Stimulated activated CD8-positive, alpha-beta memory T cell treated with anti-CD3 and anti-CD28 coated beads, Interleukin-7, amount 100 ng/mL, for 1 hour (primary cell): ENCODE measurements at places on chromosomes 2 and 18.

GRCh38 chr2:54574860-54575247 is 118.7 kb downstream of the SPTBN1 start:
- DNase-seq: no peak

DNA sequence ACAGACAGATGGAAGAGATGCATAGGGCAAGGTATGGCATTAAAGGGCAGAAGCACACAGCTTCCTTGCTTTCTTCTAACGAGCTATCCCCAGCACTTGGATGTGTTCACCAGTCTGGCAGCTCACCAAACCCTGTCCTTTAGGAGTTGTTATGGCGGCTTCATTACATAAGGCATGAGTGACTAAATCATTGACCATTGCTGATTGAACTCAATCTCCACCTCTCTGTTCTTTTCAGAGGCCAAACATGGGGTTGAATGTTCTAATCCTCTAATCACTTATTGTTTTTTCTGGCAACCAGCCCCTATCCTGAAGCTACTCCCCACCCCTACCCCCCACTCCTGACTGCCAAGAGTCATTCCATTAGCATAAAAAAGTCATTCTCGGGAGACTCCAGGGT is 301.8 kb downstream of the XIRP2 start:
- DNase-seq: no peak

DNA sequence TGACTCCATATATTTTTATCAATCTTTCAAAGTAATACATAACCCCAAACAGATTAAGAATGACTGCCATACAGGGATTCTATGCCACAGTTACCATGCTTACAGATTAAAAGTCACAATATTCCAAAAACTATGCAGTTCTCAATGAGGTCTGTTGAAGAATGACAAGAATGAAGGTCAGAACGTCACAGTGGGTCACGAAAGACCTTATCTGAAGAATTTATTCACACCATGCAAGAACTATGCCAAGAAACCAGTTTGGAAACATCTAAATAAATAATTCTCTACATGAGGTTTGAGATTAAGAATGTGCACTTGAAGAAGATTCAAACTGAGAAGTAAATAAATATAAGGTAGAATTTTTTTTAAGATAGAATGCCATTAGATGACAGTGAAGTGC is 253.3 kb downstream of the EXOC6B start:
- no peak for DNase-seq

DNA sequence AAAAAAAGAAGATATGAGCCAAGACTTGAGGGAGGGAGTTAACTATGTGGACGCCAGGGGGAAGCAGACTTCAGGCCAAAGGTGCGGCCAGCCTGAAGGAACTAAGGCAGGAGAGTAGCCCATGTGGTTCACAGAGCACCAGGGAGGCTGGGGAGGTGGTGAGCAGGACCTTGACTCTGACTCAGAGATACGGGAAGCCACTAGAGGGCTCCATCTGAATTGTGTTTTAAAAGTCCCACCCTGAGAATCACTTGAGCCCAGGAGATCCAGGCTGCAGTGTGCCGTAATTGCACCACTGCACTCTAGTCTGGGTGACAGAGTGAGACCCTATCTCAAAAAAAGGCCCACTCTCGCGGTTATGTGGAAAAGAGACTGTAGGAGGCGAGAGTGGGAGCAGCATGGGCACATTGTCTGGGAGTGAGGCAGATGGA is 12.3 kb downstream of the CEP192 start:
- no peak for DNase-seq

DNA sequence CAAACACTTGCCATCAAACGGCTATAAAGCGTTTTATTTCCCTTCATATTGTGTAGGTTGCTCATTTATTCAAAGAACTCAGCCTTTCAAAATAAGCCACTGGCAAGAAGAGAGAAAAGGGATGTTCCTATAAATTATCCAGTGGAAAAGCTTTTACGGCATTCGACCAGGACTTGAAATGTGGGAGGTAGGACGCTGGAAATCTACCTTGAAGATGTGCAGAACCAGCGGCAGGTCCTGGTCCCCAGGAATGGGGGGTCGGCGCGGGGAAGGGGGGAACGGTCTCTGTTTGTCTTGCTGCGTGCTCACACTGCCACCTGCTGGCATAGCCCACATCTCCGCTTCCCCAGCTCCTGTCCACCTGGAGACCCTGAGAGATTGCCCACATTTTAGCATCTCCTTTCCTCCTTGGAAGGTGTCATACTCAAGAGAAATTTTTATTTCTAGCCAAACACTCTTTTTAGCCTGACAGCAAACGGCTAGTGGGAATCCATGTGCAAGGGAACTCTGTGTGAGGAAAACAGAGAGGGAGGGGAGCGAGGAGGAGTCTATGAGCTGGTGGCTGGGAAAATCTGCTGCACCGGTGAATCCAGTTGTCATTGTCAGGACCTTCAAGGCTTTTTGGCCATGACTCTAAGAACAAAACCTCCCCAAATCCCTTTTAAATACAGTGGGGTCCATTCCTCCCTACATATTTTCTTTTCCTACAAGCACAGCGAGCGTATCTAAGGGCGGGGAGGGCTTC is 349.0 kb upstream of the PKDCC start:
- no peak for DNase-seq

DNA sequence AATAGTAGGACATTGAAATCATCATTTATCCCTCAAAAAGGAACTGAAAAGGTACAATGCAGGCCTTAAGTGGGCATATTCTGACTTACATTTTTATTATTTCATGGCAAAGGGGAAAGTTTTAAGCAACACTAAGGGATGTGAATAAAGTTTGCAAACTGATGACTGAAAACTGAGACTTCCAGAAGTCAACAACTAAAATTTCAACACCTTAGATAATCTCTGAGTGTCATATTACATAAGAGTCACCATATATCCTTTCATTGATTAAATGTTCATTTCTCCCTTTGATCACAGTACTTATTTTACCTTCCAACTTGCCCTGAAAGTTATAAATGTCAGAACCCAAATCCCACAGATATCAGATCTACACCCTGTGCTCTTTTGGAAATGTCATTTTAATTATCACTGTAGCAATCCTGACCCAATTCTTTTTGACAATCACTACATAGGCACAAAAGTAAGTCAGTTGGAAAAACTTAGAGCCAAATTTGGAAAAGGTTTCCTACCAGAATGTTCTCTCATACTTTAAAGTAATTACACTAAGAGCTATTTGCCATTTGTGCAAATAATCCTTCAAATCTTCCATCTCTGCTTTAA is 44.4 kb upstream of the RNU4ATAC start:
- DNase-seq: no peak

DNA sequence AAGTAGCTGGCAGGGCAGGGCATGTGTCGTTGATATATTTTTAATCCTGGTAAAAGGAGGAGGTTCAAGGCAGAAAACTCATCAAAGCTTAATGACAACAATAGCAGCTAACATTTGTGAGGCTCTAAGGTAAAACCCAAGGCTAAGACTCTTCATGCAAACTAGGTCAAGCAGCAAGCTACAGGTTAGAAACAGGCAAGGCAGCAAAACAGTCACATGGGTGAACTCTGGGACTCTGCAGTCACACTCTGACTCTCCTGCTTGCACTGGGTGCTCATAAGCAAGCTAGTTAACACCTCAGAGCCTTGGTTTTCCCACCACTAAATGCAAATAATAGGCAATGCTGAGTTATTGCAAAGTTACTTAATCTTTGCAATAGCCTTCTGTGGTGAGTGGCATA is 7.9 kb downstream of the IL1RN start:
- no peak for DNase-seq

DNA sequence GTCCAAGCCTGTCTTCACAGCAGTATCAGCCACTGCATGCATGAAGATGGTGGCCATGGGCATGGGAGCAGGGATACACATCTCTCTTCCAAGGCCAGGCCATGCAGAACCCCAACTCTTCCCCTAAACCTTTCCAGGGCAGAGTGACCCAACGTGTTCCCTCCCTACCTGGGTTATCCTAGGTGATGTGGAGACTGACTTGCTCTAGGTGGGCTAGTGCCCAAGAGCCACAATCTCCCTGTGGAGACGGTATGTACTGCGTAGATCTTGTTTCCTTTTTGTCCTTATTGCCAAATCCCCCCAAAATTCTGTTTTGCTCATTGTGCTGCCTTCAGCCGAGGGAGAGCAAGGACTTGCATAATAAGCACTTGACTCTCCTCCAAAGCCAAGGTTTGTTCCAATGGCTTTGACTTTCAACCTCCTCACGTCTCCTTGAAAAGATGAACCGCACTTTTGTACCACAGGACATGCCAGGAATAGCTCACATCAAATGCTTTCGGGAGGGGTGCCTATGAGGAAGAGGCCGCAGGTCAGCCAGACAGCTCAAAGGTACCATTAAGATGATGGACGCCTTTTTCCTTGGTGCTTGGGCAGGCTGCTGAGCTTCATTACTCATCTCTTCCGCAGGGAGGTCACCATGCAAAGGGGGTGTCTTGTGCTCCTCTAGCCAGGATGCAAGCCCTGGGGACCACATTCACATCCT is 76.2 kb upstream of the GLI2 start:
- no peak for DNase-seq

DNA sequence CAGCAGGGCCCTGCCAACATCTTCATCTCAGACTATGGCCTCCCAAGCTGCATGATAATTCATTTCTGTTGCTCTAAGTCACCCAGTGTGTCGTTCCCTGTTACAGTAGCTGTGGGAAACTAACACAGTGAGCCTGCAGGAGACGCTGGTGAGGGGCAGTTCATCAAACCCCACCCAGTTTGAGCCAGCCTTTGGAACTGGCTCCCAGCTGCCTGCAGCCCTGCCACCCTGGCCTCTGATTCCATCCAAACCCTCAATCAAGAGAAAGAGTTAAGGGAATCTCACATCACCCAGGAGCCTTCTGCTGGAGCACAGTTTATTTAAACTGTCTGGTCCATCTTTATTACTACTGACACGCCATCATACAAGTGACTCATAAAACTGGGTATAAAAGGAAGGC is 64.9 kb upstream of the ZCCHC2 start:
- DNase-seq: no peak

- DNase-seq: no peak
These were observed 24.8 kb downstream of the CHST10 start for GRCh38 chr2:100392715-100393114.

GRCh38 chr2:209942426-209942825 is 60.0 kb upstream of the RPE start:
- no peak for DNase-seq

- peak; percentile 37 for DNase-seq
These were observed 39.2 kb downstream of the ABCG8 start for GRCh38 chr2:43877782-43878464.
